Substantia nigra (tissue), 51 donors: ENCODE measurements at places on chromosomes 4 and X.

DNA sequence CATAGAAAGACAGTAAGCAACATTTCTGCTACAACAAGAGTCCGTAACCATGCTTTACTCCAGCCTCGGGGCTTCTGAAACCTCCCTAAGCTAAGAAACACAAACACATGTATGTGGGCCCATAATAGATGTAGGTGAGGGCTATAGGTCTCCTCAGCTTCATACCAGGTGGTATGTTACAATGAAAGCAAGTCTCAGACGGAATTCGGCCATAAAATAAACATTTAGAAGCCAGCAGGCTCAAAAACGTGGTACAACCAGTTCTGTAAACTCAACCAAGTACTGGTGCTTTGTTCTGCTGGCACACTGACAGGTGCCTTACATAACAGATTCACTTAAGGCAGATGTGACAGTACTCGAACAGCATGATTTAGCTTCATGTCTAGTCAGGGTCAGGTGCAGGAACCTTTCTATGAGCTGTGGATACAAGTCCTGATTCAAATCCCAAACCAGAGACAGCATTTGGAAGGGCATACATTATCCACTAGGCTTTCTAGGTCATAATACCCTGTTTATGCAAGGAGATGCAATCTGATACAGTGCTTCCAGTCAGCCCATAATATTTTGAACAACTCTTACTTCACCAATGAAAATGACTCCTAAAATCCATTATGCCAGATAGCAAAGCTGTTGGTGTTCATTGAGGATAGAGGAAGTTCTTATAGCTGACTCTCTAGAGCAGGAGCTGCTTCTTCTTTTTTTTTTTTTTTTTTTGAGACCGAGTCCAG is 113.8 kb upstream of the ENPP6 start:
- no peak for DNase-seq

DNA sequence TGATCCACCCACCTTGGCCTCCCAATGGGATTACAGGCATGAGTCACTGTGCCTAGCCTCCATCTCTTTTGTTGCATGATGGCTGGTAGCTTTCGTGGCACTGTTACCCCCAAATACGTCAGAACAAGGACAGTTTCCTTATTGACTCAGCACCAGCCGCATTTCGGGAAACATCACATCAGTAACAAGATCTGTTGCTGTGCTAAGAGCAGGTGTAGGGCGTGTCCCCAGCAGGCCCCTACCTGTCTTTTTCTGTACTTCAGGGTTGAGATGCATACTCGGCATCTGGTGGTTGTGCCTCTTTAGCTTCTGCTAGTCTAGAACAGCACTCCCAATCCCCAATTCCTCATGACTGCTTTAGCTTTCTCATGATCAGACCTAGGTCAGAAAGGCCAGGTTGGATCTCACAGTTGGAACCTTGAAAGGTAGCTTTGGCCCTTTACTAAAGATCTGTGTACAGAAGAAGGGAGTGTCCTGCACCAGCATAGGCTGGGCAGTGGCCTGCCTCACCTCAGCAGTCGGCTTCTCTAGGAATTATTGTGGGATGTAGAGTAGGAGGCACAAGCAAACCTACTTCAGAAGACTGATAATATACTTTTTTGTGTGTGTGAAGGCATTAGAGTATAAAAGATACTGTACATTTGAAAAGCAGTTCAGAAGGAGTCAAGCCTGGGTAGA is 36.8 kb downstream of the NSD2 start:
- DNase-seq = no peak

- no peak for DNase-seq
Observed at GRCh38 chrX:148691456-148691855, 191.0 kb downstream of the AFF2 start.

DNA sequence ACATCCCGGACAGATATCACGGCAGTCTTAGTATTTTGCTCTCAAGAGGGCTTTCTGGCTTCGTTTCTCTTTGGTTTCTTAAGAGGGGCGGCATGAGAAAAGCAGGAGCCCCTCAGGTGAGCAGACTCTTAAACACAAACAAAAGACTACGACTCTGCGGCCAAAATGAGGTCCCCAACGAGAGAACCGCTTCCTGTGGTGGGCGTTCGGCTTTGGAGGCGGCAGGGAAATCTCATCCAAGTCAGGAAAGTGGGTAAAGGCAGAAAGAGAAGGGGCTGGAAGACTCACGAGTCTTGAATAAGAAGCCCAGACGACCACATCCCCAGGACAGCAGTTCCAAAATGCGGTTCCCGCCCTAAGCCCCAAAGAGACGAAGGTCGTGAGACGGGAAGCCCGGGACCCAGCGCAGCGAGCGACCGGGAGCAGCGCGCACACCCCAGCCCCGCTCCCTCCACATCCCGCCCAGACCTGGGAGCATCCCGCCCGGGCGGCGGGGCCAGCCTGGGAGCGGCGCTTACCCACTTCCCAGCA is 409 bp downstream of the UGDH start:
- DNase-seq = no peak

DNA sequence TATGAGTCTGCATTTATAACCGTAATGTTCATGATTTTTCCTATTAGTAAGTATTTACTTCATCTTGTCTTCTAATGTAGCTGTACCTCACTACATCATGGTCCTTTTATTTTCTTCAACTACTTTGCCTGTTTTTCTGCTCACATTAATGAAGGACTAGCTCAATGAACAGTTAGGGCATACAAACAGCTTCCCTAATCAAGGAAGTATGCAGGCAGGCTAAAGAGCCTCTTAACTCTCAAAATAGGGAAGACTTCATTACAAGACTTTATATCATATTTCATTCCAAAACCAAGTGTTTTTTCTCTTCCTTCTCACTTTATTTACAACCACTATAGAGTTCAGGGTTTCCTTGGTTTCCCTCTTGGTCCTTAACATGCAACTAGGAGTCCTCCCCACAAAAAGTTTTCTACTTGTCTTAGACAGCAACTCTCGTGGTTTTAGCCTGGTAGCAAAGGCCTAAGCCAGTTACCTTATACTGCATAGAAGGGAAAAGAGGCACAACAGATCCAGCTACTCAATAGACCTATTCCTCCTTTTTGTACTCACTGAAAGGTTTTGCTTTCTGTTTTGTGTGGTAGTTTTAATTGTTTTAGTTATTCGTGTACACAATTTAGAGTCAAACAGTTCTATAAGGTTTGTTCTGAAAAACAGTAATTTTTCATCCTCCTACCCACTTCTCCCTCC is 40.8 kb downstream of the SMIM14 start:
- DNase-seq = no peak

GRCh38 chr4:38017609-38018008 is 57.4 kb downstream of the PTTG2 start:
- DNase-seq = no peak
